Anterior cingulate cortex (tissue), 58 donors: ENCODE measurements at places on chromosomes 5 and 9.

- DNase-seq, result no peak
Observed at GRCh38 chr5:112848116-112848811, 12.8 kb upstream of the SRP19 start.

GRCh38 chr9:120107138-120107537 is 472.8 kb downstream of the CDK5RAP2 start:
- DNase-seq, result no peak

GRCh38 chr5:180143656-180144364 is 65.2 kb downstream of the RASGEF1C start:
- no peak for DNase-seq

DNA sequence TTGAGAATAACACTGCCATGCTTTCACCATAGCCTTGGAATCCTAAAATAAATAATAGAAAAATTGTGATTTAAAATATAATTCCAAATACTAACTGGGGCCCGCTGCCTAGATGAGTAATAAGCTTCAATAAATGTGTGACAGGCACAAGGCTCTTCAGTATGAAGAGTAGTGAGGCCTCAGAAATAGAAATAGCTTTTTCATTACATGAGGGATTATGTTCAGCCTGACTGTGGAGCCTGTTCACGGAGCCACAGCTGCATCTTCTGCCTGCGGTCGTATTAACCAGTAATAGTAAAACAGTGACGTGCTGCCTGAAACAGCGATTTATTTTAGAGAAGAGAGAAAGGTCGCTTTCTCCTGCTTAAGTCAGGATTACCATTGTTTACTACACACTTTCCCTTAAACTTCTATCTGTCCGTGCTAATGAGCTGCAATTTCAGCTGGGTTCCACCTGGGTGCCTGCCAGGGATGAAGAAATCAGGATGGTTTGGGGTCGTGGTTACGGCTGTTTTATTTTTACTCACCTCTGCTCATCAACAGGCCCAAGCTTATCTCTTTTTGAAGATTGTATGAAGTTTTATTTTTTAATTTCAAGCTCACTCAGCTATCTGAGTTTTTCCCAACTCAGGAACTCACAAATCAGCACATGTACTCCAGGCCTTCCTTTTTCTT is 284.9 kb upstream of the WWC1 start:
- DNase-seq, result no peak

DNA sequence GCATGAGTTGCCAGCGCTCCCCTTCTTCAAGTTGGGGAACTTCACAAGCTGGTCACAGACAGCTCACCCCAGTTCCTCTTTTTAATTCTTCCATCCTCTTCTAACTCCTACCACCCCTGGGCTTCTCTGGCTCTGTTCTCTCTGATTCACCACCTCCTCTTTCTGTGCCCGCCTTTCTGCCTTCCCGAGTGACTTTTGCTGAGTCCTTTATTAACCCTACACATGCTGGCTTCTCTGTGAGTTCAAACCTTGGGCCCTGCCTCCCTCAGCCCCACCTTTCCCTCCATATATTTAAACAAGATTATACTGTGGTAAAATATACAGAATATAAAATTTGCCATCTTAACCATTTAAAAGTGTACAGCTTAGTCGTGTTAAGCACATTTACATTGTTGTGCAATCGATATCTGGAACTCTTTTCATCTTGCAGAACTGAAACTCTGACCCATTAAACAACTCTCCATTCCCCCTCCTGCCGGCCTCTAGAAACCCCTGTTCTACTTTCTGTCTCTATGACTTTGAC is 32.0 kb downstream of the SLC46A2 start:
- no peak for DNase-seq

DNA sequence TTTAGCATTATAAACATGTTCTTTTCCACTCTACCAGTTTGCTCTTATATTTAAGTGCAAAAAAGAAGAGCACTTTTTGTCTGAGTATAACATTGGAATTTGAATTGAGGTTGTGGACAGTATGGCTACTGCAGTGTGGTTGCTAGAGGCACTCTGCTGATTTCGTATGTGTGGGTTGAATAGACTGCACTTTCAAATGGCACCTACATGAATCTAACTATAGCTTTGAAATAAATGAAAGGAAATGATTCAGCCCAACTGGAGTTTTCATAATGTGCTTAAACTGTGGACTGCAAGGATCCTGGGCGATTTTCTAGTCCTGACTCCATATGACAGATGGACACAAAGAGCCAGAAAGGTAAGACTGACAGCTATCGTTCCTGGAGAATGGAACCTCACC is 657.6 kb upstream of the RIOK2 start:
- no peak for DNase-seq

DNA sequence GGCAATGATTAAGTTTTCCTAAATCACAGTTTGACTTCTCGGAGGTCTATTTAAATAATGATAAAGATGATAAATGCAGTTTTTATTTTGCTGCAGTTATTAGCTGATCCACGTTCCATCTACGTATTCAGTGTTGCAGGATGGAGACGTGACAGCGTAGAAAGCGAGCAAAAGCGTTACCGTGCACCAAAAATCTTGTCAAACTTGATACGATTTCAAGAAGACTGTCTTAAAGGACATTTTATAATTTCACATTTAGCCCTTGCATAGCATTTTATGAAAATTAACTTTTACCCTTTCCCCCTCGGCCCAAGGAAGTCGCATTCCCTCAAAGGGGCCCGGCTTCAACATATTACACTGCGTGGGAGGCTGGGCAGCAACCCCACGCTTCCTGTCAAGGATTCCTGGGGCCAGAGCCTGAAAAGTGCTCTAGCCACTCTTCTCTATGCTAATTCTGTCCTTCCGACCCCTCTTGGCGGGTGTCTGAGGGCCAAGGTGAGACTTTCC is 7.1 kb upstream of the PURA start:
- no peak for DNase-seq
